ENCODE measurements at places on chromosomes 12 and 14.

DNA sequence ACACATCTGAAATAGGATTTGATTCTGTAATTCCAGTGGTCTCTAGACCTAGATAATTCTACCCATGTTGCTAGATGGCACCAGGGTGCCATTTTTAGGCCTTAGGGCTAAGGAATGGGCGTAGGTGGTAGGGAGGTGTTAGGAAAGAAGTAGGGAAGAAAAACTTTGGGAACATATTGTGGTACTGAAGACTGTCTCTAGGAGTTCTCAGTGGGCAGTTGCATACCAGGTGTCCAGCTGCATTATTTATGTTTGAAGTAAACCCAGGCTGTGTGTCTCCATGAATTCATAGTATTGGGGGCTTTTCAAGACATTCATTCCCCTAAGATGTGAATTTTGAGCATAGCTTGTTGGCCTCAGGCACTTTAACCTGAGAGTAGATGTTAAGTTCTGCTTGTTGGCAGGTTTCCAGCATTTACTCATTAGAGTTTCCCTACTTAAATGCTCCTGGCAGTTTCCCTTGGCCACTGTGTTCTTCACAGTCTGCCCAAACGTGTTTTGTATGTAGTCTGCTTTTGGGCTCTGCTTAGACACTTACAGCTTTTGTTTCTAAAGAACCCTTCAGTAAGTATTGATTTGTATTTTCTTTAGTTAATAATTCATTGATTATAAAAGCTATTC, 31.5 kb upstream of the CCT2 start:
- DNase-seq: no peak

- no peak for DNase-seq
Observed at GRCh38 chr14:92780444-92781232, 13.5 kb upstream of the GOLGA5 start.

- DNase-seq: no peak
Observed at GRCh38 chr14:58238252-58239243, 6.1 kb upstream of the PSMA3 start.

GRCh38 chr14:57066887-57067513, 201.7 kb downstream of the EXOC5 start:
- DNase-seq: no peak

DNA sequence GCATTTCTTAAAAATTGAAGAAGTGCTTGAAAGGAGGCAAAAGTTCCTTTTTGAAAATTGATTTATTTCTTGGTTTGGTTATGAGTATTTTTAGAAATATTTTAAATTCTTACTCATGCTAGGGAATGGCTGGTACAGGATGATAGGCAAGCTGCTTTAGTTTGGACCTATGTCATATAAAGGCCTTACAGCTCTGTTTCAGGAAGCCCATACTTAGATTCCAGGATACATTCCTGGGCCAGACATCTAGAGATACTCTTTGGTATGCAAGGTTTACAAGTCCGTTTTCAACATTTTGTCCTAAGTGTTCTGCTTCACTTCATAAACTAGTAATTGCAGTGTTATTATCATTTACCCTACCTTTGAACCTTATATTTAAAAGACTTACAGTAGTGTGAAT, 186.8 kb downstream of the FUT8 start:
- no peak for DNase-seq

GRCh38 chr12:44299524-44299923, 463.6 kb downstream of the TMEM117 start:
- no peak for DNase-seq

- no peak for DNase-seq
Observed at GRCh38 chr14:69682136-69682535, 70.7 kb downstream of the SUSD6 start.

GRCh38 chr12:115398311-115398781, 714.4 kb upstream of the TBX3 start:
- DNase-seq: no peak

DNA sequence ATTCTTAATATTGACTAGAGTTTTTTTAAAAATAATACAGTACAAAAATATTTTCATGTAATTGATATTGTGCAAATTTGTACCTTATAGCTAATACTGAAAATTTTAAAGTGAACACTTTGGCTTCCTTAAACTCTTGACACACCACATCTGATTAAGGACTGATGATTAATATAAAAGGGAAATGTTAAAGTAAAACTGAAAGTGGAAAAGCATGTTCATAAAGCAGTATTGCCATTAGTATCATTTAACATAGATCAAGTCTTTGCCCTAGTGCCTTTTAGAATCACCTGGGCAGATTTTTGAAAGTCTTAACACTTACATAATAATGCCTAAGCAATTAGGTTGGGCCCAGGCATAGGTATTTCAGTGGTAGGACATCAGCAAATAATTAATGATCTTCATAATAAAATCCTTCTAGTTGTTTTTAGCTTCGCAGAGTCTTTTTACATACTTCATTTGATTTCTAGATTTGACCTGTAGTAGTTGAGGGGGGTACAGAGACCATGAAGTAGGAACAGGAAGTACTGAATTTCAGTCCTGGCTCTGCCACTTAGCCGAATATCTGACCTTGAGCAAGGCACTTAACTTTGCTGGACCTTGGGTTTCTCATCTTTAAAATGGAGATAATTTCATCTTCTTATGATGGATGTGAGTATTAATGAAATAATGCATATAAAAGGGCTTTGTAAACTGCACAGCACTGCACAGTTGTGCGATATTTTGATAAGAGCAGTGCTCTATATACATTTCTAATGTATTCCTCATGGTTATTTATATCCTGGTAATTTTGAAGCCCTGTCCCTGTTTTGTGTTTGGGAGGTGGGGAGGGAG, 43.7 kb downstream of the MARK3 start:
- no peak for DNase-seq

DNA sequence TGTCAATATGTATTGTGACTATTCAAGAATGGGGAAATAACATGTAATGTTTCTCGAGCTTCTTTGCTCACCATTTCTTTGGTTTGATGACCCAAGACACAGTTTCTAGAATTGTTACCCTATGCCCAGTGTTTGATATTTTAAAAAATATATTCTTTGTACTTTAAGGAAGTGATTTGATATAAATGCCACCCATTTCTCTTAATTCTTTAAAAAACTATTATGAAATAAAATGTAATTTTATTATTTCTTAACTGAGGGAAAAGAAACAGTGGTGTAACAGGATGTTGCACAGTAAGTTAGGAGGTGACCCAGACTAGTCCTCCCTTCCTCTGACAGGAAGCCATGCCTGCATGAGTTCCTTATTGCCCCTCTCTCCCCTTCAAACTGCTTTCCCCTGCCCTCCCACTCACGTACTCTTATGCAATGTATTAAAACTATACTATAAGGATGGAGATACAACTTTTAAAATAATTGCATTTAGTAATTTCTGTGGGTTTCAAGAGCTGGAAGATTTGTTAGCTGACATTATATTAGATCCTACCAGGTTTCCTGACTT, 279.4 kb downstream of the TMTC2 start:
- DNase-seq: no peak

GRCh38 chr12:79057540-79057939, 193.0 kb downstream of the SYT1 start:
- no peak for DNase-seq

- DNase-seq: no peak
Observed at GRCh38 chr14:21267431-21267845, 1.8 kb downstream of the HNRNPC start.

GRCh38 chr12:54136844-54137580, 51.8 kb downstream of the SMUG1 start:
- DNase-seq: no peak

- DNase-seq: no peak
Observed at GRCh38 chr12:569091-569676, 94.1 kb downstream of the NINJ2 start.

- no peak for DNase-seq
Observed at GRCh38 chr12:118269806-118270205, 102.9 kb downstream of the TAOK3 start.

- no peak for DNase-seq
Observed at GRCh38 chr14:61575551-61576150, 119.7 kb upstream of the HIF1A start.

DNA sequence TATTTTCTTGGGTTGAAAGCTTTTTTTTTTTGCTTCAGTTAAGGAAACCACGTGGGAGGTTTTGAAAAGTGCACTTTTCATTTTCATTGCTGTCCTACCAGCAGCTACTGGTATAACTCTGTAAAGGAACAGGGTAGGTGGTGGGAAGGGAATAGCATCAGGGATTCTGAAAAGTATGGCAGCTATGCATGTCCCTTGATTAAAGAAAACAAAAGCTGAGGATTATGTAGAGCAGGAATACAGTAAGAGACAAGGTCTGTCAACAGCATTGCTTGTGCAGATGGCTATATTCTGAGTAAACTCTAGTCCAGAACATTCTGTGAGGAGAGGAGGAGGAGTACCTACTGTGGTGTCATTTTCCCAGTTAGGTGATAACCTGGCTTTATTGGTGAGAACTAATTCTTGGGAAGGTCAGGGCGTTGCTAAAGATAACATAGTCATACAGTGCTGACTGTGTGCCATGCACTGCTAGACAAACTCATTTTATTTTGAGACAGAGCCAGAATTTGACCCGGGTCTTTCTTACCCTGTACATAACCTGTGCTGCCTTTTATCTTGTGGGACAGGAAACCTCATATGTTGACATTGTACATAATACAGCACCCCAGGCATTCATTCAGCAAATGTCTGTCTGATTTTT, 80.3 kb upstream of the TRAF3 start:
- DNase-seq: no peak

- no peak for DNase-seq
Observed at GRCh38 chr12:118846416-118846815, 134.9 kb upstream of the SRRM4 start.

DNA sequence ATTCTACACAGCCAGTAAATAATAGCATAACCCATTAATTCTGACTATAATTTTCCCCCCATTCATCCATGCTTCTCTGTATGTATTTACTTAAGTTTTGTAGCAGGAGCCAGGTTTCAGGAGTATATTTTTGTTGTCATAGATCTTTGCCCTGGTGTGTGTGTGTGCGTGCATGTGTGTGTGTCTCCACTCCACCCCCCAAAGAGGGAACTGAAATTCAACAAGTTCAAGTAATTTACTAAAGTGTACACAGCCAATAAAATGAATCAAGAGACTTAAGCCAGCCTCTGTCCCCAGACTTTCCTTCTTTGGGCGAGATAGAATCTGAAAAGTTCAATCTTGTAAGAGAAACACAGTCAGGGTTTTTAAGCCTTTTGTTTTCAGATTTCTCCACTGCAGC, 792.0 kb downstream of the MED13L start:
- no peak for DNase-seq

DNA sequence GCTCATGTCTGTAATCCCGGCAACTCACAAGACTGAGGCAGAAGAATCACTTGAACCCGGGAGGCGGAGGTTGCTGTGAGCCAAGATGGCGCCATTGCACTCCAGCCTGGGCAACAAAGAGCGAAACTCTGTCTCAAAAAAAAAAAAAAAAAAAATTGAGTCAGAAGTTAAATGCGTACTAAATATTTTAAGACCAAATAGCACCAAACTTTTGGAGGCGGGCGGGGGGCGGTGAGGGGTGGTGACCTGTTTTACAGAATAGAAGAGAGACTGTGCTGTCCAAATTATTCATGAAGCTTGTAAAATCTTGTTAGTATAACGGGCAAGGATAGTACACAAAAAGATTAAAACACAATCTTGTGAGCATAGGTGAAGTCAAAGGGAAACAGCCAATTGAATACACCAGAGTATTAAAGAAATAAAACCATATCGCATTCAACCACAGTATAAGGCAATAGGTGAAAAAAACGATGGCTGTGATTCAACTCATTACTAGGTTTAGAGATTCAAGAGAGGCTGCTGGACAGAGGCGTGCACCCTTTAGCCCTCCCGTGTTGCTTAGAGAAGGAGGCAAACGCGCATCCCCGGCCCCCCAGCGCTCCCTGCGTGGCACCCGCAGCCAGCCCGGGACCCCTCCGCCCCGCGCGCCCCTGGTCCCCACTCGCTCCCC, 571 bp downstream of the ZNF891 start:
- no peak for DNase-seq

- DNase-seq: no peak
Observed at GRCh38 chr12:95796982-95797289, 6.4 kb upstream of the NTN4 start.

- DNase-seq: no peak
Observed at GRCh38 chr12:116159175-116159574, 118.3 kb downstream of the MED13L start.

GRCh38 chr14:85527445-85528035, 2.4 kb upstream of the FLRT2 start:
- DNase-seq: no peak

- DNase-seq: no peak
Observed at GRCh38 chr12:112907415-112908157, 824 bp downstream of the OAS1 start.

GRCh38 chr12:103773109-103773910, 67.7 kb downstream of the NT5DC3 start:
- no peak for DNase-seq

GRCh38 chr12:111168009-111168900, 200.6 kb downstream of the PHETA1 start:
- no peak for DNase-seq

GRCh38 chr14:91243074-91243471, 1.4 kb downstream of the GPR68 start:
- DNase-seq: no peak

- no peak for DNase-seq
Observed at GRCh38 chr14:71729596-71729995, 202.6 kb upstream of the RGS6 start.

DNA sequence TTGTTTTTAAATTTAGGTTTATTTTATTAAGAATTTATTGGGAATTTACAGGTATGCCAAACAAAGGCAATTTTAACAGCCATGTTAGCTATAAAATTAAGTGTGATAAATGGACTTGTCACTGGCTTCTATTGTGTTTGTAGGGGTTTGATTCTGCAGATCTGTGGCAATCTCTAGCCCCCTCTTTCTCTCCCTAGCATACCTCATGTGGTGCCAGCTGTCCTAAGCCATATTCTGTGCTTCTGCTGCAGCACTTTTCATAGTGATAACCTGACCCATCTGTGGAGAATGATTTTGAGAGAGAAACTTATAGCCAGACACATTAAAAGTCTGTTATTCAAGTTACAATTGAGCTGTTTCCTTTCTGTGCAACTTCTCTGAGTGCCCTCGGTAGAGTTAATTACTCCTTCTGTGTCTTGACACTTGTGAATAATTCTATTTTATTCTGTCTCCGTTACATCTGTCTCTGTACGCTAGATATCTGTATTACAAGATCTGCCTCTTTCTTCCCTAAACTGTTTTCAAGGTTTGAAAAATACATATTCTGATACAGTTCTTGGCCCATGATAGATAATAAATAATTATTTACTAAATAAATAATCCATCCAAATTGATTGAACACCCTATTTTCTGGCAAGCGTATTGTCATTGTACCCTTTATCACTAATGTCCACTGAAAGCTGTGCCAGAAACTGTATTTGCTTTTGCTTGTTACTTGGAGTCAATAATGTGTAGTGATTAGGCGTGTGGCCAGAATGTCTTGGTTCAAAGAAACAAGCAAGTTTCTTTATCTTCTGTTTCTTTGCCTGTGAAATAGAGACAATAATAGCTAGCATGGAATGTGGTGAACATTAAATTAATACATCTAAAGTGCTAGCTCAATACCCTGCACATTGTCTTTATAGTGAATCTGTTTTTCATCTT, 40.0 kb downstream of the FRS2 start:
- DNase-seq: no peak
